ENCODE measurements at places on chromosomes 16 and 17.

GRCh38 chr17:81870981-81871386 is at the start of gene ARHGDIA:
Gene ARHGDIA (minus strand): TSS chr17:81871337. CDS start chr17:81869930, 1,407 bp downstream.
- H3K4me1 ChIP-seq, result peaks cover 55% of the 10 kb centered on the region
- H3K4me3 ChIP-seq, result peak within 1 kb of the TSS; percentile 86
- H3K27ac ChIP-seq, result peak within 1 kb of the TSS; percentile 98
- no peak for DNase-seq

DNA sequence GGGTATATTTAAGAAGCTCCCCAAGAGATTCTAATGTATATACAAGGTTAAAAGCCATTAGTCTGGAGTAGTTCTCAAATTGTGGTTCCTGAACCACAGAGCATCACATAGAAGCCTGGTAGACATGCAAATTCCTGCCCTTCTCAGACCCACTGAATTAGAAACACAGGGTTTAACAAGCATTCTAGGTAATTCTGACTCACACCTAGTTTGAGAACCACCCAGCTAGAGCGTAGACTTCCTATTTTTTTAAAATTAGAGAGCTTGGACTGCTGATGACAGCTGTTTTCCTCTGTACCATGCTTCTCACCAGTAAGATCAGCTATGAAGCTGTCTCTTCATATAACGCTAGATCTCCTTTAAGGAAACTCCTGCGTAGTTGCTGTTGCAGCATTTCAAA is 50.6 kb downstream of the HS3ST3B1 start:
- H3K36me3 ChIP-seq, result no peaks in the 10 kb centered on the region
- no peaks in the 10 kb centered on the region for H3K4me1 ChIP-seq
- H3K27ac ChIP-seq, result no peak overlapping the region
- no peak for DNase-seq

DNA sequence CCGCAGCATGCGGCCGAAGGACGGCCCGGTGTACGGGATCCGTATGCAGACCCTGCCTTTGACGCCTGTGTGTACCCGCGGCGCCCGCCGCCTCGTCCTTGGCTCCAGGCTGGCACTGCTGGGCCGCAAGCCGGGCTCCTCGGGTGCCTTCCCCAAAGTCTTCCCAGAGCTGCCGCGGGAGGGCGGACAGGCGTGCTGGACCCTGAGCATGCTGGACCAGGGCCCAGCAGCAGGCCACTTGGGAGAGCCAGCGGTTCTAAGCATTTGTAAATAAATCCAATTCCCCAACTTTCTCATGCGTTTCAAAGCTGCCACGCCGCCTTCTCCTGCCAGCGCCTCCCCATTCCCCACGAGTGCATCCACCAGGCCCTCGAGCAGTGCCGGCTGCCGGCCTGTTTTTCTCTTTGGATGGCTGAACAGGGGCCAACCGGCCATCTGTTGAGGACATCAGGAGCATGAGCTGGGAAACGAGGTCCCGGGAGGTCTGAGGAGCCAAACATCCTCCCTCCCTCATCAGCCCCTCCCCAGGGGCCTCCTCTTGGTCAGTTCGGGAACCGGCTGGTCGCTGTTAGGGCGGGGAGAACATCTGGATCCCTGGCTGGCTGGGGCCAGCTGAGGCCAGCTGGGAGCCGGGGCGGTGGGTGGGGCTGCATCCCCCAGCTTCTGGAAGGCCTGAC is 20.5 kb upstream of the PABPN1L start:
- no peak overlapping the region for H3K4me3 ChIP-seq
- H3K27ac ChIP-seq, result peak overlapping the region; percentile 58
- no peaks in the 10 kb centered on the region for H3K27me3 ChIP-seq
- DNase-seq, result peak; percentile 65
- H3K4me1 ChIP-seq, result no peaks in the 10 kb centered on the region
- no peaks in the 10 kb centered on the region for H3K36me3 ChIP-seq

- peak overlapping the region; percentile 81 for H3K27ac ChIP-seq
- H3K27me3 ChIP-seq, result no peaks in the 10 kb centered on the region
- H3K4me3 ChIP-seq, result no peak overlapping the region
- no peak for DNase-seq
- peaks cover 9% of the 10 kb centered on the region for H3K4me1 ChIP-seq
Observed at GRCh38 chr16:31141489-31142108, 6.1 kb upstream of the PRSS8 start.

- H3K4me1 ChIP-seq, result no peaks in the 10 kb centered on the region
- no peak for DNase-seq
- peaks cover 87% of the 10 kb centered on the region for H3K36me3 ChIP-seq
- no peak overlapping the region for H3K4me3 ChIP-seq
Observed at GRCh38 chr17:63819585-63820537, 7.4 kb upstream of the PSMC5 start.

- no peaks in the 10 kb centered on the region for H3K27me3 ChIP-seq
- H3K27ac ChIP-seq, result no peak overlapping the region
- no peak for DNase-seq
- H3K4me1 ChIP-seq, result peaks cover 9% of the 10 kb centered on the region
Observed at GRCh38 chr16:70391881-70392481, 45.3 kb downstream of the DDX19A start.

- no peak overlapping the region for H3K4me3 ChIP-seq
- H3K36me3 ChIP-seq, result peaks cover 15% of the 10 kb centered on the region
- no peak for DNase-seq
- no peak overlapping the region for H3K27ac ChIP-seq
- H3K4me1 ChIP-seq, result no peaks in the 10 kb centered on the region
Observed at GRCh38 chr17:75498039-75498725, 17.2 kb downstream of the CASKIN2 start.

DNA sequence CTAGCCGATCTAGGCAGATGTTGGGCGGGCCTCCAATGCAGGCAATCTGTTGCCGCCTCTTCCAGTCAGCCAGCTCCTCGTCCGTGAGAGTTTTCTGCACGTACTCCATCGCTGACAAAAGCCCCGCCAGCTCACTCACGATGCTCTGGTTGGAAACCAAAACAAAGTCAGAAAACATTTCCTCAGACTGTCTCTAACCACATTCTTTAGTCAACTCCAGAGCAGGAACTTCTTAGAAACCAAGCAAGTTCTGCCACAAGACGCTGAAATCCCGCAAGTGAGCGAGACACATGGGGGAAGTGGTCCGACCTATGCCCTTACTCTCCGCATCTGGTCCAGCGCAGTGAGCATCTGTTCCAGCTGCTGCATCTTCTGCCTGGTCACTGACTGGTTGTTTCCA is 49.1 kb downstream of the STAT5A start:
- H3K27ac ChIP-seq, result no peak overlapping the region
- peaks cover 5% of the 10 kb centered on the region for H3K36me3 ChIP-seq
- DNase-seq, result peak; percentile 38
- no peaks in the 10 kb centered on the region for H3K4me1 ChIP-seq

- H3K27ac ChIP-seq, result no peak overlapping the region
- no peak for DNase-seq
- H3K36me3 ChIP-seq, result no peaks in the 10 kb centered on the region
- no peak overlapping the region for H3K4me3 ChIP-seq
Observed at GRCh38 chr17:67041531-67041930, 2.8 kb upstream of the CACNG1 start.

GRCh38 chr17:3529817-3530741 is 27.5 kb downstream of the TRPV3 start:
- no peaks in the 10 kb centered on the region for H3K4me1 ChIP-seq
- no peaks in the 10 kb centered on the region for H3K36me3 ChIP-seq
- H3K27ac ChIP-seq, result no peak overlapping the region

GRCh38 chr16:88691924-88692560 is 5.7 kb upstream of the SNAI3 start:
- no peak overlapping the region for H3K27ac ChIP-seq
- DNase-seq, result peak; percentile 63
- no peaks in the 10 kb centered on the region for H3K36me3 ChIP-seq
- peaks cover 22% of the 10 kb centered on the region for H3K4me1 ChIP-seq

DNA sequence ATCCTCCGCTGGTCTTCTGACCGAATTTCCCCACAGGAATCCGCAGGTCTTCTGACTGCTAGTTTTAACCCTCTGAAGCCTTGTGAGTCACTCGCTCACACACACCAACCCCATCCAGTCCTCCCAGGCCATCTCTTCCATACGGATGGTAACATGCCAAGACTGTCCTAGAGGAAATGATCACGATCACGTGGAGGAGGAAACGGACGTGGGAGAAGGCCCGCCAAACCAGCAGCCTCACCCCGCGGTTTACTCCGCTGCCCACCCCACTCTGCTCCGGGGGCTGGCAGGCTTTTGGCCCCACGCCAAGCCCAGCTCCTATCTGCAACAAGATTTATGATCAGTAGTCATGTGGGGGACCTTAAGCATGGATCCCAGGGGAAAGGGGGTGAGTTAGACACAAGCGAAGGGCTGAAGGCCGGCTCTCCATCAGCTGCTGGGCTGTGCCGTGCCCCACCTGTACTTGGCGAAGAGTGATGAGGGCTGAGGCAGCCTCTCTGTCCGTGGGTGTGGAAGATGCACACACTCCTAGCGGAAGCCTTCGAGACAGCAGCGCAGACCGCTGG is 1.5 kb upstream of the FAAP100 start:
- DNase-seq, result peak; percentile 33
- H3K27ac ChIP-seq, result peak overlapping the region; percentile 87
- H3K4me1 ChIP-seq, result peaks cover 14% of the 10 kb centered on the region
- H3K4me3 ChIP-seq, result no peak overlapping the region

GRCh38 chr16:54482892-54483574 is 196.4 kb upstream of the IRX3 start:
- H3K27me3 ChIP-seq, result no peaks in the 10 kb centered on the region
- DNase-seq, result no peak
- no peak overlapping the region for H3K4me3 ChIP-seq

DNA sequence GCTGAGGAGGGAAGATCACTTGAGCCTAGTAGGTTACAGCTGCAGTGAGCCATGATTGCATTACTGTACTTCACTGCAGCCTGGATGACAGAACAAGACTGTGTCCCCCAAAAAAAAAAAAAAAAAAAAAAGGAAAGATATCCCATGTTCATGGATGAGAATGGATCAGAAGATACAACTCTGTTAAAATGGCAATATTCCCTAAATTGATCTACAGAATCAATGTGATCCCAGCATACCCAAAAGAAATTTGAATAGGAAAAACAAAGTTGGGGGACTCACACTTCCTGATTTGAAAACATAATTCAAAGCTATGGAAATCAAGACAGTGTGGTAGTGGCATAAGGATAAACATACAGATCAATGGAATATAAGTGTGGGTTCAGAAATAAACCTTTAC is 12.7 kb upstream of the KANSL1 start:
- DNase-seq, result no peak
- H3K36me3 ChIP-seq, result no peaks in the 10 kb centered on the region
- no peak overlapping the region for H3K27ac ChIP-seq
- H3K27me3 ChIP-seq, result no peaks in the 10 kb centered on the region

DNA sequence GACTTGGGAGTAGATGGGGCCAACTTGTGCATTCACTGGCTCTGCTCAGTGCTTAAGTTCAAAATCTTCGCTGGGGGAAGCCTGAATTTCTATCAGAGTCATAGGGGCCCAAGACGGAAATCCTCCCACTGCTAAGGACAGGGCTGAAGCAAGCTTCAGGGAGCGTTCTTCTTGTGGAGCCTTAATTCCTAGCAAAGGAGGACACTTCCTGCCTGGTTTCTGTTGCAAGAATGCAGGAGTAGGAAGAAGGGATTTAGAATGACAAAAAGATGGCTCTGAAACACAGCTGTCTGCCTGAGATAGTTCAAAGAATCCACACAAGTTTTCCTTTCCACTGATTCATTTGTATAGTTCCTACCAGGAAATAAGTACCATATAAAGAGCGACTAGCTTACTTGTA is 26.4 kb downstream of the PSME3IP1 start:
- H3K27ac ChIP-seq, result no peak overlapping the region
- DNase-seq, result no peak
- no peak overlapping the region for H3K4me3 ChIP-seq
- no peaks in the 10 kb centered on the region for H3K27me3 ChIP-seq
- no peaks in the 10 kb centered on the region for H3K36me3 ChIP-seq

GRCh38 chr16:70594569-70594968 is 51.8 kb upstream of the IL34 start:
- no peaks in the 10 kb centered on the region for H3K36me3 ChIP-seq
- H3K4me1 ChIP-seq, result peaks cover 9% of the 10 kb centered on the region
- no peak for DNase-seq
- no peak overlapping the region for H3K4me3 ChIP-seq

DNA sequence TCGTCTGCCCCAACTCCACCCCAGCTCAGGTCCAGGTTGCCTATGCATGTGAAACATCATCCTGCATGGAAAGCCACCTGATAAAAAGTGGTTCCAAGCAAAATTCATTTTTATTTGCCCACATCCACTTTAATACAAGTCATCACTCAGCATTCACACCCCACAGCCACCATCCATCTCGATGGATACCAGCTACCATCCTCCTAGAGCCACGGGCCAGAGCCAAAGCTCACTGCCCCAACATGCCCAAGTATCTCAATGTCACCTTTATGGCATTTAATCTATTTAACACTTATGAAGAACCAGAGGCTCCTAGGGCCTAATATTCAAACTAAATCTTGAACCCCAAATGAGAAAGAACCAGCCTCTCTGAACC is 70.5 kb downstream of the COPRS start:
- H3K36me3 ChIP-seq, result no peaks in the 10 kb centered on the region
- H3K27me3 ChIP-seq, result no peaks in the 10 kb centered on the region
- H3K4me3 ChIP-seq, result no peak overlapping the region
- H3K4me1 ChIP-seq, result no peaks in the 10 kb centered on the region

GRCh38 chr17:79006046-79006445 is 3.5 kb downstream of the CANT1 start:
- peak overlapping the region; percentile 5 for H3K4me3 ChIP-seq
- peak; percentile 35 for DNase-seq
- H3K27ac ChIP-seq, result peak overlapping the region; percentile 82
- no peaks in the 10 kb centered on the region for H3K27me3 ChIP-seq
- peaks cover 70% of the 10 kb centered on the region for H3K4me1 ChIP-seq
- H3K36me3 ChIP-seq, result no peaks in the 10 kb centered on the region

DNA sequence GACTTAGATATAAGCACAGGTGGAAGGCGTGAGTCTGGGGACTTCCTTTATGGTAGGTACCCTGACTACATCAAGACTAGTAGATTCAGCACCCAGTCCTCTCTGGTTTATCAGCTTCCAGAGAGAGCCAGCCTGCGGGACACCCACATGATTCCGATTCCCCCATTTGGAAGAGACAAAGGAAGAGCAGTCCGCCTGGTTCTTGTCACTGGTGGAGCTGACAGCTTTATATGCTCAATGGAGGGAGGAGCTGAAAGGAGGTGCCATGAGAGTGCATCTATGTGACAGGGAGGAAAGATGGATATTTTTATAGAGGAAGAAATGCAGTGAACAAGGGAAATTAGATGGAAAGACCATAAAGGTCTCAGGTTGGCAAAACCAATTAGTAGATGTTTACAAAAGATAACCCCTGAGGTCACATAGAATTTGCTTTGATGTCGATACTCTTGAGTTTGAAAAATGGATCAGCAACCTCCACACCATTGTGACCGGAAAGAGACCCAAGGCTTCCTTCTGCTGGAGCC is 437.7 kb downstream of the PMP22 start:
- no peaks in the 10 kb centered on the region for H3K36me3 ChIP-seq
- no peaks in the 10 kb centered on the region for H3K27me3 ChIP-seq
- no peaks in the 10 kb centered on the region for H3K4me1 ChIP-seq
- H3K27ac ChIP-seq, result no peak overlapping the region

DNA sequence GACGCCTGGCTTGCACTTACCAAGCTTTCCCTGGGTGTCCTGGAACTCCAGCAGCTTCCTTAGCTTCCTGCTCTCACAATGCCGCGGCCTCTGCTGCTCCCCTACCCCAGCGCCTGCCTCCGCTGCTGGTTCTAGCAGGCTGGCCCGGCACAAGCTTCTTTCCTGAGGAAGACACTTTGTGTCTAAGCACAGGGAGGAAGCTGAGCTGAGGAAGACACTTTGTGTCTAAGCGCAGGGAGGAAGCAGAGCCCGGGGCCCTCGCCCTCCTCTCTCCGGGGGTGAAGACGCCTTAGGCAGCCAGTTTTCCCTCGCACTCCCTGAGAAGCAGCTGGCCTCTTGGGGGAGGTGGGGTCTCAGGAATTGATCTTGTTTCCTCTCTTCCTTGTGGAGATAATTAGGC is 64.9 kb downstream of the PLD6 start:
- no peaks in the 10 kb centered on the region for H3K27me3 ChIP-seq
- H3K27ac ChIP-seq, result no peak overlapping the region
- no peak for DNase-seq
- peaks cover 55% of the 10 kb centered on the region for H3K36me3 ChIP-seq
- no peaks in the 10 kb centered on the region for H3K4me1 ChIP-seq
- H3K4me3 ChIP-seq, result no peak overlapping the region

Measured in transverse colon (tissue), 4 donors.